ENCODE measurements at places on chromosomes 1 and 21. TPM values are rescaled to one million over a fixed set of nuclear protein-coding genes. Genes with fewer than 3 reads are reported as not detected.

DNA sequence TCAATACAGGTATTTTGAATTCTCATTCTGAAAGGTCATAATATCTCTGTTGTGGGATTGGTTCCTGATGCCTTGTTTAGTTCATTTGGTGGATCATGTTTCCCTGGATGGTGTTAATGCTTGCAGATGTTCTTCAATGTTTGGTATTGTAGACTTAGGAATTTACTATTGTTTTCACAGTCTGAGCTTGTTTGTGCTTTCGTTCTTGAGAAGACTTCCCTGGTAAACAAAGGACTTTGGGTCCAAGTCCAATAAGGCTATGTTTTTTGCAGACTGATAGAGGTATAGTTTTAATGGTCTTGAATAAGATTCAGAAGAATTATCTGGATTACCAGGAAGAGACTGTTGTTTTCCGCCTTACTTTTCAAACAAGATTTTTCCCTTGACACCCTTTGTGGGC, 1646.3 kb downstream of the AMY1C start:
- H3K27me3 ChIP-seq = no peaks in the 10 kb centered on the region
- no peak overlapping the region for H3K27ac ChIP-seq
- H3K36me3 ChIP-seq = no peaks in the 10 kb centered on the region
- no peaks in the 10 kb centered on the region for H3K4me1 ChIP-seq

- H3K4me1 ChIP-seq = no peaks in the 10 kb centered on the region
- H3K4me3 ChIP-seq = no peak overlapping the region
- H3K27me3 ChIP-seq = no peaks in the 10 kb centered on the region
- H3K27ac ChIP-seq = no peak overlapping the region
- no peaks in the 10 kb centered on the region for H3K36me3 ChIP-seq
- DNase-seq = no peak
These were observed 109.1 kb downstream of the SPATA6 start for GRCh38 chr1:48362901-48363300.

GRCh38 chr1:109803901-109804331, 40.2 kb upstream of the EPS8L3 start:
- H3K36me3 ChIP-seq = no peaks in the 10 kb centered on the region
- peaks cover 5% of the 10 kb centered on the region for H3K4me1 ChIP-seq
- no peak overlapping the region for H3K27ac ChIP-seq
- DNase-seq = no peak

The PLEKHA6 gene
- 37.8 TPM for total RNA-seq

The KMO gene
- 1.1 TPM for total RNA-seq

All from type B pancreatic cell (in vitro differentiated cells).